AG09309 (cell line): ENCODE measurements at places on chromosomes 4 and X.

DNA sequence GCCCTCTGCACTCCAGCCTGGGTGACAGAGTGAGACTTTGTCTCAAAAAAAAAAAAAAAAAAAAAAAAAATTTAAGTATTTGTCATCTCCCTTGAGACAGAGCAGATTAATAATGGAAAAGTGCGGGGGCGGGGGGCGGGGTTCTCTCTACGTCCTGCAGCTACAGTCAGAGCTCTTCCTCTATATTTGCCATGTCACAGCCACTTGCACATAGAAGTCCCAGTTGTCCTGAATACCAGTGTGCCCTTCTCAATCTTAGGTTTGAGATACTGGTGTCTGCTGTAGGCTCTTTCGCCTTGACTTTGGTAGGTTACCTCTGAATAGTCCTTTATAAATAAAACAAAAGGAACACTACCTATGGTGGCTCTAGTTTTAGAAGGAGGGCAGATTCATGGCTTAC lies 237.8 kb upstream of the PGRMC2 start:
- no peak for DNase-seq

GRCh38 chrX:2576793-2577192 lies 76.0 kb upstream of the DHRSX start:
- DNase-seq, result no peak

GRCh38 chrX:100695302-100695701 lies 36.6 kb downstream of the SYTL4 start:
- DNase-seq, result no peak

- DNase-seq, result no peak
These were observed 93.2 kb downstream of the WFS1 start for GRCh38 chr4:6362896-6363295.

DNA sequence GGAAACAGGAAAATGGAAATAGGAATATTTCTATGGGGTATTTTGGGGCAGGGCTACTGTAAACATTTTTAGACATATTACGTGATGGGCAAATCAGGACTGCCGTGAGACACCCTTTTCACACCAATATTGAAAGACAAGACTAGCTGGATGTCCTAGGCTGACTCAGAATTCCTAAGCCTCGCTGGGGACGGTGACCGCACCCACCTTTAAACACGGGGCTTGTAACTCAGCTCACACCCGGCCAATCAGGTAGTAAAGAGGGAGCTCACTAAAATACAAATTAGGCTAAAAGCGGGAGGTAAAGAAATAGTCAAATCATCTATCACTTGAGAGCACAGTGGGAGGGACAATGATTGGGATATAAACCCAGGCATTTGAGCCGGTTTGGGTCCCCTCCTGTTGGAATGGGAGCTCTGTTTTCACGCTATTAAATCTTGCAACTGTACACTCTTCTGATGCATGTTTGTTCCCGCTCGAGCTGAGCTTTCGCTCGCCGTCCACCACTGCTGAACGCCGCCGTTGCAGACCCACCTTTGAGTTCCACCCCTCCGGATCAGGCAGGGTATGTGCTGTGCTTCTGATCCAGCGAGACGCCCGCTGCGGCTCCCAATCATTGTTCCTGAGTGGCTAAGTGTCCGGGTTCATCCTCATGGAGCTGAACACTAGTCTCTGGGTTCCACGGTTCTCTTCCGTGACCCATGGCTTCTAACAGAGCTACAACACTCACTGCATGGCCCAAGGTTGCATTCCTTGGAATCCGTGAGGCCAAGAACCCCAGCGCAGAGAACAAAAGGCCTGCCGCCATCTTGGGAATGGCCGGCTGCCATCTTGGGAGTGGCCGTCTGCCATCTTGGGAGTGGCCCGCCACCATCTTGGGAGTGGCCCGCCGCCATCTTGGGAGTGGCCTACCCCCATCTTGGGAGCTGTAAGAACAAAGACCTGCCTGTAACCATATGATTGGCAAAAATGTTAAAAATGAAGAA lies 152.6 kb downstream of the CRLF2 start:
- no peak for DNase-seq
